ENCODE measurements at places on chromosomes 7 and 10. TPM values are rescaled to one million over a fixed set of nuclear protein-coding genes. Genes with fewer than 3 reads are reported as not detected.

Gene MRLN
- total RNA-seq, result 120 TPM

Gene TRIM50
- total RNA-seq, result 0.31 TPM

Gene CCDC3
- 15.0 TPM for total RNA-seq

Gene PNLIP
- total RNA-seq, result 1.8 TPM

Gene ZNF511
- total RNA-seq, result 27.6 TPM

Gene ANKRD61
- not detected for total RNA-seq

Gene WASHC2A
- 52.6 TPM for total RNA-seq

Data from tongue (tissue), 3 donors.